ENCODE measurements at places on chromosomes 12 and 14. TPM values are rescaled to one million over a fixed set of nuclear protein-coding genes. Genes with fewer than 3 reads are reported as not detected.

DNA sequence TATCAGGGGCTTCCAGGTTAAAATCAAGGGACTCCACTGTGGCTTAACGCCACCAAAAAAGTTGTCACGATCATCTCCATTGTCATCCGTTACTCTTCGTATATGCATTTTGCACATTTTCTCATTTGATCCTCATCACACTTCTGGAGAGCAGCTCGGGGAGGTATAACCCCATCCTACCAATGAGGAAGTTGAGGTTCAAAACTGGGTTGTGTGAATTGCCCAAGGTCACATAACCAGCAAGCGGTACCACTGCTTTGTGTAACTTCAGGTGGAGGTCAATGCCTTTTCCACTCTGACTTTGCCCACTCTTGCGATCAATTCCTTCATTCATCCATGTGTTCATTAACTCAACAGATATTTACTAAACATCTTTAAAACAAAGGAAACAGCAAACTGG is 71.1 kb upstream of the CCND2 start:
- H3K4me1 ChIP-seq: no peaks in the 10 kb centered on the region
- no peak for DNase-seq
- H3K27ac ChIP-seq: no peak overlapping the region
- no peaks in the 10 kb centered on the region for H3K36me3 ChIP-seq
- no peak overlapping the region for H3K4me3 ChIP-seq

DNA sequence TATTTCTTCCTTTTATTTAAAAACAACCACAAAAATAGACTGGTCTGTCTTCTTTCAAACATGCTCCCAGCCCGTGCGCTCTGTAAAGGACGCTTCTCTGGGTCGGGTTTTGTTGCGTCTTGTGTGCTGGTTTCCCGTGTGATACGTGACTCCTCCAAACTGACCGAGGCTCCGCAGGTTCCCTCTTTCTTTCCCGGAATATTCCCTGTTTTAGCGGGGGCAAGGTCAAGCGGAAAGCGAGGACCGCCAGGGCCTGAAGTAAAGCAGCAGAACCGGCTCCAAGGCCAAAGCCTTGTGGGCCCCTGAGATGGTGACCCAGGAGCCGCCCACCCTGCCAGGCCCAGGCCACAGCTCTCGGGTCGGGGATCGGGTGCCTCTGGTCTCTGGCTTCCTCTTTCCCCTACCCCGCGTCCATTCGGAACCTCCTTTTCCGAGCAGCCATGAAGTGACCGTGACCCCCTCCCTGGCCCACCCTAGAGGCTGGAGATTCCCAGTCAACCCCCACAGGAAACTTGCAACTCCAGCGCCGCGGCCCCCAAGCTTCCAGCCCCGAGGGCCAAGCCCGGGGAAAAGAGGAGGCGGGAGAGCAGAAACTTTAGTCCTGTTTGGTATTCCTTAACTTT is 885 bp upstream of the HOXC10 start:
- DNase-seq: no peak
- no peak overlapping the region for H3K27ac ChIP-seq
- no peak overlapping the region for H3K4me3 ChIP-seq
- H3K4me1 ChIP-seq: peaks cover 25% of the 10 kb centered on the region
- peaks cover 57% of the 10 kb centered on the region for H3K27me3 ChIP-seq

DNA sequence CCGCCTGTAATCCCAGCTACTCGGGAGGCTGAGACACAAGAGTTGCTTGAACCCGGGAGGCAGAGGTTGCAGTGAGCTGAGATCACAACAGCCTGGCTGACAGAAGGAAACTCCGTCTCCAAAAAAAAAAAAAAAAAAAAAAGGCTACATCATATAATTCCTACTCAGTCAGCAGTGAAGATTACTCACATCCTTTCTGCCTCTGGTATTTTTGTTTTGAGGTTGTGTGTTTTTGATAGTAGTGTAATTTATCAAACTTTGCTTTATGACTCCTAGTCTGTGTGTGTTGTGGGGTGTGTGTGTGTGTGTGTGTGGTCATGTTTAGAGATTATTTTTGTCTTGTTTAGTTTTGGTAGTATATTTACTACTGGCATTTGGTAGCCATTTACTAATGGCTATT is 29.8 kb upstream of the DLGAP5 start:
- no peaks in the 10 kb centered on the region for H3K36me3 ChIP-seq
- H3K4me1 ChIP-seq: no peaks in the 10 kb centered on the region
- H3K4me3 ChIP-seq: no peak overlapping the region

GRCh38 chr12:107468182-107468581 is 217.4 kb upstream of the PWP1 start:
- no peak for DNase-seq
- no peaks in the 10 kb centered on the region for H3K4me1 ChIP-seq
- no peak overlapping the region for H3K4me3 ChIP-seq
- no peaks in the 10 kb centered on the region for H3K27me3 ChIP-seq
- H3K27ac ChIP-seq: no peak overlapping the region

DNA sequence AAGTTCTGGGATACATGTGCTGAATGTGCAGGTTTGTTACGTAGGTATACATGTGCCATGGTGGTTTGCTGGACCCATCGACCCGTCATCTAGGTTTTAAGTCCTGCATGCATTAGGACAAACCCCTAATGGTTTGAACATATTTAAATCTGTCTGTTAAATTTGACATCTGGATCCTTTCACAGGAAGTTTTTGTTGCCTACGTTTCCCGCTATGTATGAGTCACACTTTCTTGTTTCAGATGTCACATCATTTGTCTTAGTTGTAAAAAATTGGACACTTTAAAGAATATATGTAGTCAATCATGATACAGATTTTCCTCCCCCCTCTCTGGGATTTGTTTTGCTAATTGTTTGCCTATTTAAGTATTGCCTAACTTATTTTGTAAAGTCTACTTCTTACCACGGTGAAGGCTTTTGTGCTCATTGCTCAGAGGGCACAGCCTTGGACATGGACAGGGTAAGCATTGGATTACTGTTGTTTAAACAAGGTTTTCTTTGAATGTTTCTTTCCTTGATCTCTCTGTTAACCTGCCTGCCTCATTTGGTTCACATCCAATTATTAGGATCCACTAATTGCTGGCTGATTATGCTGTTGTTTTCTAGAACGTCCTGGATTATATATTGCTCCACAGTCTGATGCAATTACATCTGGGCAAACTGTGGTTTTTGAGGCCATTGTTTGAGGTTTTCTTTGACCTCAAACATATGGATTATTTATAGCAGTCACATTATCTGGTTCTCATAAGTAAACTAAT is 1441.4 kb downstream of the AACS start:
- H3K4me1 ChIP-seq: no peaks in the 10 kb centered on the region
- H3K36me3 ChIP-seq: no peaks in the 10 kb centered on the region
- H3K4me3 ChIP-seq: no peak overlapping the region
- DNase-seq: no peak
- H3K27ac ChIP-seq: no peak overlapping the region

DNA sequence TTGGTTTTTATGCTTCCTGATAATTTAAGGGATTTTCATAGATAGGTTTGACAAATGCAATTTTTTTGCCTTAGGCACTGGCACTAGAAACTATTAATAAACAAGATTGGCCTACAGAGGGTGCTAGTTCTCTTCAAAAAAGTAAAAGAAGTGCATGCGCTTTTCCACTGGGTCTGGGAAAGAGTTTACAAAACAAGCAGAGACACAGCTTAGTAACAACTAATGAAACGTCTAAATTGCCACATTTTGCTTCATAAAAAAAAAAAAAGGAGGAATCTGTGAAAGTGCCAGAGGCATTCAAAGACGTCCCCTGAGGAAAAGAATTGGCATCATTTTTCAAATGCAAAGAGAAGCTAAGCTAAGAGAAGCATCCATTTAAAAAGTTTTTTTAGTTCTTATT is 58.3 kb upstream of the EEA1 start:
- H3K36me3 ChIP-seq: no peaks in the 10 kb centered on the region
- peak; percentile 54 for DNase-seq
- H3K4me3 ChIP-seq: peak overlapping the region; percentile 37
- no peaks in the 10 kb centered on the region for H3K27me3 ChIP-seq
- H3K27ac ChIP-seq: no peak overlapping the region

Gene PLEKHH1
- total RNA-seq: 0.15 TPM

Gene POTEG
- total RNA-seq: not detected
